ENCODE measurements at places on chromosomes 1 and 21.

GRCh38 chr1:146031476-146031875 lies 9.9 kb upstream of the HJV start:
- no peak for DNase-seq

DNA sequence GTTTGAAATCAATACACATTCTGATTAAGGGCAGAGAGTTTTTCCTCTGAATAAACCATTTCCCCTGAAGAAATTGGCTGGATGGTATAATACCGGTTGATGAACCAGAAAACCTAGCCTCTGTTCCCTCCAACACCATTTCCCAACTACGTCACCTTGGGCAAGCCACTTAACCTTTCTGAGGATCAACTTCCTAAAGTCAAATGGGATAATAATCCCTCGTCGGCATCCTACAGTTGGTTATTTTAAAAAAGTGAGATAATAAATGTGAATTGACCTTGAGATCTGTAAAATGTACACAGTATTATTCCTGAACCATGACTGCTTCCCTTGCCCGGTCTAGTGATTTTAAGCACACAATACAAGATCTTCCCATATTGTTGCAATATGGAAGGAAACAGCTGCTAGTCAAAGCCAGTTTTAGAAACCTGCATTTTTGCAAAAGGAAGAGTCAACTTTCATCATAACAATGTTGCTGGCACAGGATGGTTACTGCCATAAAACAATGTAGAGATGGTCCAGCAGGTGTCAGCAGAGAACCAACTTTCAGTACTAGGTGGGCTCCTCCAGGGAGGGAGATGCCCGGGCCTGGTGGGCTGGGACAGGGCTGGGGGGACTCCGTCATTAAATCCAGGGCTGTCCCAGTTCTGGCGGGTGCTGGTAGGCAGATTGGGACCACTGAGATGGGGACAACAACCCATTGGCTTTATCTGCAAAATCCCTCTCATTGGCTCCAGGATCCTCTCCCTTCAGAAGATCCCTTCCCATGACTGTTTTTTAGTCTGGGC lies 5.2 kb upstream of the HLX start:
- DNase-seq = no peak

- no peak for DNase-seq
Measured at GRCh38 chr1:53140451-53140850, 2.0 kb downstream of the SLC1A7 start.

DNA sequence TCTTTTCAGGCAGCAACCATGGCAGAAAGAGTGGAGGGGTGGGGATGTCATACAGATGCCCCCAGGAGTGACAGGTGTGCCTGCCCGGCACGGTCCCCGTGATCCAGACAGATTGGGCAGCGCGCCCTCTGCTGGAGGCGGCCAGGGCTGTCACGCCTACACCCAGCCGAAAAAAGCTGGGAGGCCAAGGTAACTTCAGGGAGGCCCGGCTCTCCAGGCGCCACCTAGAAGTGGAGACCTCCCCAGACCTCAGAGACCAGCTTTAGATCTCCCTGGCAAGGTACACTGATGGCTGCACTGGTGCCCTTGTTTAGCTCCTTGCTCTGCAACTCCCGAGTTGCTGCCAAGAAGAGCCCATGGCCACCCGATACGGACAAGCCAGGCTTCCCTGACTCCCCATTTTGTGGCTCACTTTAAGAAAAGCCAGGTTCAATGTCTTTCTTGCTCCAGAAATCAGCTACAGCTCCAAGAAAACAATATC lies 6.6 kb downstream of the GOLT1A start:
- no peak for DNase-seq

DNA sequence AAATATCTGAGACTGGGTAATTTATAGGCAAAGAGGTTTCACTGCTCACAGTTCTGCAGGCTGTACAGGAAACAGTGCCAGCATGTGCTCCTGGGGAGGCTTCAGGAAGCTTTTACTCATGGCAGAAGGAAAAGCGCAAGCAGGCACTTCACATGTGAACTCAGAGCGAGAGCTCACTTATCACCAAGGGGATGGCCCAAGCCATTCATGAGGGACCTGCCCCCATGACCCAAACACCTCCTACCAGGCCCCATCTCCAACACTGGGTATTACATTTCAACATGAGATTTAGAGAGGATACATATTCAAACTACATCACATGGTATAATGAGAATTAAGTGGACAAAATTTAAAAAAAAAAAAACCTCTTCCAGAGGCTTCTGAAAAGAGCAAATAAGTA lies 13.7 kb downstream of the WASF2 start:
- DNase-seq = no peak
